ENCODE measurements at places on chromosomes 16 and 17.

DNA sequence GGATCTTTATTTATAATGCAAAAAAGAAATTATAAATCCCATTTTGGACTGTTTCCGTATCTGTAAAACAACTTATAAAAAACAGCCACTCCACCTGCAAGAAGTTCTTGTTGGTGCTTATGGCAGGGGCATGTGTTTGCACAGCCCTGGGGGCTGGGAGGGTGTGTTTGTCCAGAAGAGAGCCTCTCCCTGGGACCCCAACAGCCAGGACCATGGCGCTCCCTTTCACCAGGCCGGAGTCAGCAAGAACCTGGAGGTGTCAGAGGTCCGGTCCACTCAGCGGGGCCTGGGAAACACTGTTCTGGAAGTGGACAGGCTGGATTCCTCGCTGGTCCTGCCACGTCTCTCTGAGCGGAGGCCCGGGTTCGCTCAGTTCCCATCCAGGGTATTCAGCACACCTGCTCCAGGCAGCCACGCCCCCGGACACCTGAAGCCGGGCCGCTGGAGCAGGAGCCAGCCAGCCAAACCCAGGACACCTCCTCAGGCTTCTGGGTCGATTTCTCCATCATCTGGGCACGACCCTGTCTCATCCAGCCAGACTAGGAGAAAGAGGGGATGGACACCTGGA lies 18.9 kb upstream of the GINS2 start:
- no peaks in the 10 kb centered on the region for H3K27me3 ChIP-seq
- no peak for DNase-seq
- peaks cover 10% of the 10 kb centered on the region for H3K36me3 ChIP-seq

- H3K27ac ChIP-seq = no peak overlapping the region
- H3K4me3 ChIP-seq = peak overlapping the region; percentile 97
- no peaks in the 10 kb centered on the region for H3K27me3 ChIP-seq
- peak; percentile 46 for DNase-seq
Measured at GRCh38 chr17:41687828-41688640, 651 bp upstream of the EIF1 start.

GRCh38 chr16:1770328-1771187 lies 785 bp downstream of the NME3 start:
- DNase-seq = peak; percentile 60
- H3K4me1 ChIP-seq = peaks cover 12% of the 10 kb centered on the region
- no peak overlapping the region for H3K27ac ChIP-seq
- no peaks in the 10 kb centered on the region for H3K36me3 ChIP-seq

DNA sequence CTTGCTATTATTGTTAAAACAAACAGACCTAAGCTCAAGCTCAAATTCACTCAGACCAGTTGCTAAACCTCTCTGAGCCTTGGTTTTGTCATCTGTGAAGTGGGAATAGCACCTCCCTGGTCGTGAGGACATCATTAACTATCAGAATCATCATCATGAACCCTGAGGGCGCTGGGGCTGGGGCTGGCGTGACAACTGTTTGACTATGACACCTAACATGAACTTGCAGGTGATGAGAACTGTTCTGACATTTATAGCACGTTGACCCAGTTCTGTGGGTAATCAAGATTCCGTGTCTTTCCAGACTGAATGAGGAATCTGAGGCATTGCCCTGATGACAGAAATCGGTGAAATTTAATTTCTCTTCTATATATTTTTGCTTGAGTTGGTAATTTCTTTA lies 71.3 kb upstream of the CDH5 start:
- no peaks in the 10 kb centered on the region for H3K27me3 ChIP-seq
- H3K27ac ChIP-seq = no peak overlapping the region
- no peaks in the 10 kb centered on the region for H3K4me1 ChIP-seq
- no peak for DNase-seq
- no peak overlapping the region for H3K4me3 ChIP-seq
- H3K36me3 ChIP-seq = no peaks in the 10 kb centered on the region

- H3K27ac ChIP-seq = peak within 1 kb of the TSS; percentile 54
- no peaks in the 10 kb centered on the region for H3K27me3 ChIP-seq
- no peaks in the 10 kb centered on the region for H3K36me3 ChIP-seq
- peaks cover 46% of the 10 kb centered on the region for H3K4me1 ChIP-seq
Measured at GRCh38 chr16:57802341-57803133, at the start of gene KIFC3. Gene KIFC3, minus strand, starts transcription at chr16:57802491. Its CDS starts 4,248 bp downstream, at chr16:57798243.

Data from PC-3 (cell line).